Renal cortex interstitium (tissue), 15 donors: ENCODE measurements at places on chromosomes 6 and 20. TPM values are rescaled to one million over a fixed set of nuclear protein-coding genes. Genes with fewer than 3 reads are reported as not detected.

- no peak for DNase-seq
These were observed 72.4 kb downstream of the HACE1 start for GRCh38 chr6:104787305-104787704.

- no peak for DNase-seq
These were observed 18.0 kb downstream of the TCFL5 start for GRCh38 chr20:62843656-62844055.

GRCh38 chr6:98971303-98971702 lies 23.6 kb upstream of the FBXL4 start:
- DNase-seq = no peak

The FLRT3 gene
- polyA plus RNA-seq = 166 TPM

DNA sequence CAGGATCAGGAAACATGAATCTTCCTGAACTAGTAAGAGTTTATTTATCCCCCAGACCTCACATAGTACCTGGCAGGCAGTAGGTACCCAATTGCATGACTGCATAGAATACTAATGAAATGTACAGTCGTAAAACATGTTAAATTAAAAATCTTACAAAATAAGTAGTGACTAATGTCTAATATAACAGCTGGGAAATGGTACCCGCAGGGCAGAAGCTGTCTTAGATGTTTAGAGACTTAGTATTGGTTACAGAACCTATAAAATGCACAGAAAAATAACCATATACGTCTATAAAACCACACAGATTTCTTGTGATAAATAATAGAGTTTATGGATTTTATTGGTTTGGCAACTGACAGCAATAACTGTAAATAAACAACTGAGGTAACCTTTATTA lies 139.1 kb upstream of the GMDS start:
- DNase-seq = no peak

- no peak for DNase-seq
These were observed 21.7 kb downstream of the EDN3 start for GRCh38 chr20:59322081-59322480.
